HS-5 (cell line): ENCODE measurements at places on chromosomes 6 and 20.

DNA sequence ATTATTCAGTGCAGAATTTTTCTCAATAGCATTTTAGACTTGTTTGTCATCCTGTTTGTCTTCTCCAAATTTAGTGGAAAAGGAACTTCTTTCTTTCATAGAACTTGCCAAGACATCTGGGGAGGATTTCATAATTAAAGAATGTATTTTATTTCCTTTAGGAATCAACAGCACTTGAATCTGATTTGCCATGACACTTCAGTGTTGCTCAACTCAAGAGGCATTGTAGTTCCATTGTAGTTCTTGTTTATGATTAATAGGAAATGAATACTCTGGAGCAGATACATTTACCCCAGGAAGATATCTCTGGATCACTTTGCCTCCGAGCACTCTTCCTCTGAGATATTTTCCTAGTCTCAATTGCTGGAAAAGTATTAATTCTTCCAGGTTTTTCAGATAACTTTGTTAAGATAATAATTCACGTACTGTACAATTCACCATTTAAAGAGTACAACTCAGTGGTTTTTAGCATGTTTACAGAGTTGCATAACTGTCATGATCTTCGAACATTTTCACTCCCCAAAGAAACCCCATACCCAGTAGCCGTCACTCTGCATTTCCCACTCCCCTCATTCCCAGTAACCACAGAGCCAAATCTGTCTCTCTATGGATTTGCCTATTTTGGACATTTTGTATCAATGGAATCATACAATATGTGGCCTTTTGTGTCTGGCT, 29.7 kb downstream of the AKAP12 start:
- DNase-seq = peak; percentile 69

DNA sequence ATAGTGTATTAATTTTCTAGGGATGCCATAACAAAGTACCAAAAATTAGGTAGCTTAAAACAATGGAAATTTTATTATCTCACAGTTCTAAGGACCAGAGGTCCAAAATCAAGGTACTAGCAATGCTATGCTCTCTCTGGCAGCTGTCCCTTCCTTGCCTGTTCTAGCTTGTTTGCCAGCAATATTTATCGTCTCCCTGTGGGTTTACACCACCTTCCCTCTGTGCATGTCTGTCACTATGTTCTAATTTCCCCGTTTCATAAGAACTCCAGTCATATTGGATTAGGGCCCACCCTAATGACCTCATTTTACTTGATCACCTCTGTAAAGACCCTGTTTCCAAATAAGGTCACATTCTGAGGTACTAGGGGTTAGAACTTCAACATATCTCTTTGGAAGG, 217.2 kb downstream of the IBTK start:
- no peak for DNase-seq

- no peak for DNase-seq
These were observed 25.6 kb upstream of the FRMD1 start for GRCh38 chr6:168104636-168105035.

- no peak for DNase-seq
These were observed 242.3 kb upstream of the PREP start for GRCh38 chr6:105645156-105645555.

- DNase-seq = no peak
These were observed 218.2 kb downstream of the BMP7 start for GRCh38 chr20:57048027-57048869.

GRCh38 chr6:29628419-29629281, 4.3 kb downstream of the GABBR1 start:
- DNase-seq = peak; percentile 42

GRCh38 chr6:90209527-90209926, 87.1 kb downstream of the BACH2 start:
- no peak for DNase-seq

GRCh38 chr20:17594443-17594842, 24.6 kb downstream of the DSTN start:
- DNase-seq = no peak

DNA sequence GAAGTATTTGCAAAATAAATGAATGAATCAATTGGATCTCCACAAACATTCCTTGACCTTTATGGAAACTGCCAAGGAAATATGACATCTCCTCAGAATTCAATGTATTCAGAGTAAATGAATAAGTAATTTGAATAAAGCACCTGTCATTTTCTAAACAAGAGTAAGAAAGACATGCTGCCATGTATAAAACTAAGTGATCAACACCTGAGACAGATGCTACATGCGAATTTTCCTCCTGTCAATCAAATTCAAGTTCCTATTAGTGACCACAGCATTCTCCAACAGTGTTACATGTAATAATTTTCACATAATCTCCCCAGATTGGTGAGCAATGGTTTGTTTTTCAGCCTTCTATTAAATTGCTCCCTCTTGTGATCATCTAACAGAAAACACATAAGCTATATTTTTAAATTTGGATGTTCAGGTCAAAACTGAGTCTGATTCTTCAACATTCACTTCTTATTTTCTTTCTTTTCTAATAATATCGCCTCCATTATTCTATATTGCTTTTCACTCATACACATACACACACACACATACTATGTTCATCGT, 163.2 kb upstream of the RNF217 start:
- no peak for DNase-seq

GRCh38 chr6:112274774-112275173, 20.4 kb upstream of the LAMA4 start:
- no peak for DNase-seq

- no peak for DNase-seq
These were observed 1.8 kb downstream of the MOXD1 start for GRCh38 chr6:132399376-132400074.

DNA sequence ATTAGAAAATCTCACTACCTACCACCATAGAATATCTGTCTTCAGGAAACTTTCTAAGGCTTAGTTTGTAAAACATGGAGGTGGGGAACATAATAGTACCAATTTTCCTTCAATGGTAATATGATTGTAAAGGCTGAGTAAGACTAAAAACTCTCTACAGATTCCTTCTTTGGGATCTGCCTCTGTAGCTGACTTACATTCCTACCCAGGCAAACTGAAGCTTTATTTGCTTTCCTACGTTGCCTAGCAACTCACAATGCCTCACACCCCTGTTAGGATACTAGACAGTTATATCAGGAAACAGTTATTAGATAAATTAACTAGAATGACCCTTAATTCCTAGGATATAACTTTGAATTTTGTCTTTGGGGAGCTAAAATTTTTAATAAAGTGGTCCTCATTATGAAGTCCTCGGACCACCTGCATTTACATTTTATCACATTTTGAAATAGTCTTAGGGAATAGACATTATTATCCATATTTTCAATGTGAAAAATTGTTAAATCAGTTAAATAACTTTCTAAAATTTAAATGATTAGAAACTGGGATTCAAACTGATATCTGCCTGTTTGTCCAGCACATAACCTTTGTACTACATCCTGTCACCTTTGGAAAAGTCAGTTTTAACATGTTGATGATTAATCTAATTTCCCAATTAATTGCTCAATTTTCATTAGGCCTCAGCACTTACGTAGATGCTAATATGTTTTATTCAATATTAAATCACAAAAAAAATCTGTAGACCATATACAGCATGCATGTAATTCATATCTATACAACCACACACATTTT, 591.4 kb downstream of the RNF144B start:
- no peak for DNase-seq

- no peak for DNase-seq
These were observed 39.1 kb upstream of the DDR1 start for GRCh38 chr6:30845183-30845582.
